ENCODE measurements at places on chromosomes 6 and 20. TPM values are rescaled to one million over a fixed set of nuclear protein-coding genes. Genes with fewer than 3 reads are reported as not detected.
A peak's percentile ranks its signal among the peaks of the same experiment; 100 is the strongest.

GRCh38 chr20:51164731-51165130 is 141.8 kb upstream of the KCNG1 start:
- DNase-seq: no peak

DNA sequence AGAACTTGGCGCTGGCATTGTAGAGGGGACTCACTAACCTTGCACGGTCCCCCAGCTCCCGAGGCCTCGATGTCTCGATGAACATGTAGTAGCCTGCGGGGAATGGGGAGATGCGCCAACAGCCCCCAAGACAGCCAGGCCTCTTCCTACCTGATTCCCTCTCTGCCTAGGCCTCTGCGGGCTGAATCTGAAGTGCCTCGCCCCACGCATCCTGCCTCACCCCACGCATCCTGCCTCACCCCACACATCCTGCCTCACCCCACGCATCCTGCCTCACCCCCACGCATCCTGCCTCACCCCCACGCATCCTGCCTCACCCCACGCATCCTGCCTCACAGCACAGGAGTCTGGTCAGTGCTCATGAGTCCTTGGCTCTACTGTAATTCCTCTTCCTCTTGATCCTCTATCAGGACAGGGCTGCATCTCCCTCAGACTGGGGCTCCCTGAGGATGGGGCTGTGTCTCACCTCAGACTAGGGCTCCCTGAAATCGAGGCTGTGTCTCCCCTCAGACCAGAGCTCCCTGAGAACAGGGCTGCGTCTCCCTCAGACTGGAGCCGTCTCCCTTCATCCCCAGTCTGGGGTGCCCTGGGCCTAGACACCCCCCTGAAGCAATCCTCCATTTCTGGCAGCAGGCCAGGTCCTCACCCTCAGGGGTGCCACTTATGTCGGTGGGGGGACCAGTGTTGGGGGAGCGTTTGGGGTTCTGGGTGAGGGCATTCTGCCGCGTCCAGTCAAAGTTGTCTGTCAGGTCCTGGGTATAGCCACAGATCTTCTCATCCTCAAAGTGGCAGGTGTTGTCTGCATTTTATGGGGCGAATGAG is 53.6 kb downstream of the MDGA1 start:
- no peak for DNase-seq

- DNase-seq: no peak
Observed at GRCh38 chr20:5596401-5597193, 153.6 kb upstream of the SHLD1 start.

DNA sequence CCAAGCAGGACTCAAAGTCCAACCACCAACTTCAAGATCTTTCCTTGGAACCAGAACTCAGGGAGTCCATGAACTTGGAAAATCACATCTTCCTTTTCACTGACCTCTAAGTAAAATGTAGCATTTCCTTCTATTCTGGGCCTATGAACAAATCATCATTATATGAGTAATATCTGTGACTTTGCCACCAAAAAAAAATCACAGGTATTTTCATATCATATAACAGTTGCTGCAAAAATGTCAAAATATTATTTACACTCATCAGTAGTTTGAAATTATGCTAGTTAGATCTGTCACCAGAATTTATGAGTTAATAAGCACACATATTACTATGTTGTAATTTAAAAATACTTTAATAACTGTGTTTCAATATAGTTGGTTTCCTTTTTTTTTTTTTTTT is 27.3 kb upstream of the TLDC2 start:
- DNase-seq: no peak

GRCh38 chr6:94510877-94511276 is 1066.5 kb upstream of the MANEA start:
- DNase-seq: no peak

GRCh38 chr6:131159578-131159977 is 24.3 kb downstream of the AKAP7 start:
- DNase-seq: no peak

DNA sequence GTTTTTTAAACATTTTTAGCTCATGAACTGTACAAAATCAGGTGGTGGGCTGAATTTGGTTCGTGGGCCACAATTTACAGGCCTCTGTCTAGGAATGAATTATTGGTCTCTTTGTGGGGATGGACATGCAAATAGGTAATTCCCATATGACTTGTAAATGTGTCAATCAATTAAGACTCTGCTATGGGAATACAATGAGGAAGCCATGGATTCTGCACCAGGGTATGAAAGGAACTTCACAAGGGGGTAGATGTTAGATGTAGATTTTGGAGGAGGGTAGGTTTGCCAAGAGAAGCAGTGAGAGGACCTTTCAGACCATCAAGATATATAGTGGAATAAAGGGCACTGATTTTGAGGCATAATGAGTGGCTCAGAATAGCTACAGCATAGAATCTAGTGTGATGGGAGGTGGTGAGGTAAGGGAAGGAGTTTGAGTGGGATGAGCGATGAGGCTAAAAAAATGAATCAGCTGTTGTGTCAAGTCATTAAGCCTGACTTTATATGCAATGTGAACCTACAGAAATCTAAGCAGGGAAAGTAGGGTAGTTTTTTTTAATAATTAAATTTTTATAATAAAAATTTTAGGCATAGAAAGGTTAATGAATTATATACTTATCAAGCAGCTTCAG is 32.6 kb upstream of the RNF182 start:
- DNase-seq: peak; percentile 51

DNA sequence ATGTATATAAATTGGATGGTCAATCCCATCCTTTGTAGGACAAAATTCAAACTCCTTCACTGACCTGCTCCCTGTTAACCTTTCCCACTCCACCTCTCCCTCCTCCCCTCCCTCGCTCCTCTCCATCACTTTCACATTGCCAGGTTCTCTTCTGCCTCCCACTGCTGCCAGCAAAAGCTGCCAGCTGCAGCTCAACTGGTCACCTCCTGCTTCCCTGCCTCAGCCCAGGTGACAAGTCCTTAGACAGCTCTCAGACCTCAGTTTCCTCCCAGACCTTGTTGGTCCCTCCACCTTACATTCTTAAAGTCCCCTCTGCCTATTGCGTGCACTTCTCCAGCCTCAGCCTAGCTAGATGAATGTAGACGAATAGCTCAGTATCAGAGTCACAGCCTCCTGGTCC is 23.3 kb upstream of the RTF2 start:
- DNase-seq: no peak

DNA sequence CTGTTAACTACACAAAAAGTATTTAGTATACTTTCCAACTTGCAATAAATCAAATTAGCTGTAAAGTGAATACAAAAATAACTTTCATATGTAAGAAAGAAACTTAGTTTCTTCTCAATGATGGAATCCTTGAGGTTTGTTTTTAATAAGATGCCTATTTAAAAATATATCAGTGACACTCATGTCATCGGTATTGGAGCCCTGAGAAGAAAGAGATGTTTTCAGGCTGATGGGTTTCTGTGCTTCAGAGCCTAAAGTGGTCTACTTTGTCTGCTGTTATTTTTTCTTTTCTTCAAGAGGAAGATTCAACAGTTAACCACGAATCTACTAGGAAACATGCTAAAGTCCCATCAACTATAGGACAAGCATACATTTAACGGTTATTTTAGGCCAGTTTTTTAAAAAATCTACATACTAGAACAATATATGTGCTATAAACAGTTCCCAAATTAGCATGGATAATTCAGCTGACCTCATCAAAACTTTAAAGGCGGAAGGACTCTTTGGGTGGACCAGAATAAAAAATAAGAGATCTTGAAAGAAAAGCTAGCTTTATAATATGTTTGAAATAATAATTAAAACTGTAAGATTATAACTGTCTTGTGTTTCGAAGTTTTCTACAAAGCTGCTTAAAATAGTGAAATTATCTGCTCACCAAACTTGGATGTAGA is 147.0 kb upstream of the SAMD5 start:
- no peak for DNase-seq

- DNase-seq: no peak
Observed at GRCh38 chr6:82882363-82883023, 183.1 kb downstream of the UBE3D start.

- no peak for DNase-seq
Observed at GRCh38 chr6:136294621-136295020, 5.0 kb upstream of the BCLAF1 start.

- DNase-seq: no peak
Observed at GRCh38 chr20:50393990-50394561, 116.1 kb upstream of the PTPN1 start.

- DNase-seq: peak; percentile 76
Observed at GRCh38 chr6:7107578-7108195, at the start of gene RREB1. RREB1 (plus strand) TSS chr6:7107961; CDS start chr6:7181912, 73,951 bp downstream.

GRCh38 chr6:76708641-76709331 is 636.3 kb upstream of the IMPG1 start:
- DNase-seq: no peak

DNA sequence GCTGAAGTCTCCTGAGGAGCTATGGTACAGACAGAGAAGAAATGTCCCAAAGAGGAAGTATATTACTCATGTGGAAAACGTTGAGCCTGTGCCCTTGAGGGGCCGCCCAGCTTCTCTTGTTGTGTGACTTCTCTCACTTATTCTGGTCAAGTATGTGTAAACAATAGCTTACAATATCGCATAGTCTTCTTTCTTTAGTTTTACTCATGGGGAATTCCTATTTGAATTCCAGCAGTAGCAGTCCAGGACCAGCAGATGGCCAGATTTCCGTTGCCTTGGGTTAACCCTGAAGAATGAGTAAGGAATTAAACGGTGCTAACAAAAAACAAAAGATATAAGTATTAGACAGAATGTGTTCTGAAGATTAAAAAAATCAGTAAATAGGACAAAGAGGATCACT is 522.0 kb upstream of the GJE1 start:
- DNase-seq: no peak

DNA sequence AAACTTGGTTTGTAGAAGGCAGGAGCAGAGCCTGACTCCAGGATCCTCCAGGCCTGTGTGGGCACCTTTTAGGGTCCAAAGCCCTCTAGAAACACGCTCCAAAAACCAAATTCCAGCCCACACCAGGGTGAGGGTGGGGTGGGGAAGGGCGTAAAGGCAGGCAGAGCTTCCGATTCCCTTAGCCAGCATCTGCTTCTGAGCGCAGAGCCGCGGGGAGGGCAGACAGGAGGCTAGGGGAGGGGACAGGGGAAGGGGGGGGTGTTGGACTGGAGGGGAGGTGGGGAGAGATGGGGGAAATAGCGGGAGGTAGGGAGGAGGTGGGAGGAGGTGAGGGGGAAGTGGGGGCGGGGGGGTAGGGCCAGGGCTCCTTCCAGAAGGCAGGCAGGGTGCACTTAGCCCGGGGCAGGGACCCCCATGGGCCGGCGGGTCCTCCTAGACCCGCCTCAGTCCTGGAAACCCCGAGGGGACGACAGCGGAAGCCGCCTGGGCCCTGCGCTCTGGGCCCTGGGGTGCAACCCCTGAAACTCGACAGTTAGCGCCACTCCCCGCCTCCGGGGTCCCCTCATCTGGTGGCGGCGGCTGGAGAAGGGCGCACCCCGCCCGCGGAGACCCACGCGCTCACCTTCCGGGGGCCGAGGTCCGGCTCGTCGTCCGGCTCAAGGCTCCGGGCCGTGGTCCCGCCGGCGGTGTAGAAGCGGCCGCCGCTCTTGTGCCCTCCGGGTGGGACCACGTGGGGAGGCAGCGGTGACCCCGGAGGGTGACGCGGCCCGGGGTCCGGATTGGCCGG is 22.0 kb upstream of the FRMD1 start:
- DNase-seq: no peak

GRCh38 chr6:160259598-160259997 is 977 bp upstream of the SLC22A2 start:
- DNase-seq: peak; percentile 39

DNA sequence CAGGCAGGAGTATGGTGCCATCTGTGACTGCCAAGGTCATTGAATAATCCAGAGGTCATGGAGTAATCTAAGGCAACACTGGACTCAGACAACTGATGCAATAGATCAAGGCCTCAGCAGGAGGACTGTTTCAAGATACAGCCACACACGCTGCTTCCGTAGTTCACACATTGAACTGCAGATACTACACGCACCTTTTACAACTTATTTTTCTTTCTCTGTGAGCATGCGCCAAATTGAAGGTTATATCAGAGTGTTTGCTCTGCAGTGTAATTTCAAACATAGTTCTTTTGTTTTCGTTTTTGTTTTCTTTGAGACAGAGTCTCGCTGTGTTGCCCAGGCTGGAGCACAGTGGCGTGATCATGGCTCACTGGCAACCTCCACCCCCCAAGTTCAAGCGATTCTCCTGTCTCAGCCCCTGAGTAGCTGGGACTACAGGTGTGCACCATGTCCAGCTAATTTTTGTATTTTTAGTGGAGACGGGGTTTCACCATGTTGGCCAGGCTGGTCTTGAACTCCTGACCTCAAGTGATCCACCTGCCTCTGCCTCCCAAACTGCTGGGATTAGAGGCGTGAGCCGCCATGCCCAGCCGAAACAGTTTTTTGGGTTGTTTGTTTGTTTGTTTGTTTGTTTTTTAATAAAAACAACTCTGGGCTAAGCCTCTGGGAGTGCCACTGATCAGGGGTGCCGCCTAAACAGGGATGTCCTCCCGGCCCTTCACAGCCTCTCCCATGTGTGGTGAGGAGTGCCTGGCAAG is 96.6 kb upstream of the NAA20 start:
- no peak for DNase-seq

DNA sequence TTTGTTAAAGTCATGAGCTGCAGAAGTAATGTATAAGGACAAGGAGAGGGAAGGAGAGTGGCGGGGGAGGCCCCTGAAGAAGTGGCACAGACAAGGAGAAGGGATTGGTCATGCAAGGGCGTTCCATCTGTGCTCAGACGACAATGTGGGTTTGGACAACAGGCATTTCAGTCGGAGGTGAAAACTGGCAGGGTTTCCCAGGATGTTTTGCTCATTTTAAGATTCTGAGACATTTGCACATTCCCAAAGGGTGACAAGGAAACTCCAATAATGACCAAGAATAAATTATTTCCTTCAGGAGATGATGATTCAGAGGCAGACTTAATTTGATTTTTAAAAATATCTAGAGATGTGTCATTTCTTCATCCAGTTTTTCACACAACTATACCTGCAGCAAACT is 181.8 kb downstream of the HIVEP2 start:
- DNase-seq: no peak

GRCh38 chr6:41599852-41600445 is 38.3 kb upstream of the MDFI start:
- no peak for DNase-seq

- peak; percentile 50 for DNase-seq
Observed at GRCh38 chr6:9057937-9058336, 622.6 kb upstream of the SLC35B3 start.

- DNase-seq: no peak
Observed at GRCh38 chr20:60222497-60222896, 264.3 kb downstream of the CDH26 start.

GRCh38 chr6:137045222-137045789 is 541 bp upstream of the IL20RA start:
- no peak for DNase-seq

The DAAM2 gene
- 37.2 TPM for total RNA-seq

The RPP21 gene
- total RNA-seq: 14.9 TPM

The CNBD2 gene
- total RNA-seq: 1.9 TPM

The OVOL2 gene
- 1.0 TPM for total RNA-seq

The HLA-DMB gene
- 6.6 TPM for total RNA-seq

The GFOD1 gene
- total RNA-seq: 16.0 TPM

The CDH26 gene
- 3.4 TPM for total RNA-seq

The HLA-DQB1 gene
- not detected for total RNA-seq

The ADGRF1 gene
- 9.4 TPM for total RNA-seq

The CNKSR3 gene
- 14.8 TPM for total RNA-seq

The FOXS1 gene
- total RNA-seq: 3.6 TPM

The TLDC2 gene
- total RNA-seq: 0.21 TPM

Measured in tongue (tissue), 3 donors.